ENCODE measurements at places on chromosomes 1 and 21.

GRCh38 chr1:26281971-26282370, 2.1 kb downstream of the SH3BGRL3 start:
- DNase-seq: no peak

DNA sequence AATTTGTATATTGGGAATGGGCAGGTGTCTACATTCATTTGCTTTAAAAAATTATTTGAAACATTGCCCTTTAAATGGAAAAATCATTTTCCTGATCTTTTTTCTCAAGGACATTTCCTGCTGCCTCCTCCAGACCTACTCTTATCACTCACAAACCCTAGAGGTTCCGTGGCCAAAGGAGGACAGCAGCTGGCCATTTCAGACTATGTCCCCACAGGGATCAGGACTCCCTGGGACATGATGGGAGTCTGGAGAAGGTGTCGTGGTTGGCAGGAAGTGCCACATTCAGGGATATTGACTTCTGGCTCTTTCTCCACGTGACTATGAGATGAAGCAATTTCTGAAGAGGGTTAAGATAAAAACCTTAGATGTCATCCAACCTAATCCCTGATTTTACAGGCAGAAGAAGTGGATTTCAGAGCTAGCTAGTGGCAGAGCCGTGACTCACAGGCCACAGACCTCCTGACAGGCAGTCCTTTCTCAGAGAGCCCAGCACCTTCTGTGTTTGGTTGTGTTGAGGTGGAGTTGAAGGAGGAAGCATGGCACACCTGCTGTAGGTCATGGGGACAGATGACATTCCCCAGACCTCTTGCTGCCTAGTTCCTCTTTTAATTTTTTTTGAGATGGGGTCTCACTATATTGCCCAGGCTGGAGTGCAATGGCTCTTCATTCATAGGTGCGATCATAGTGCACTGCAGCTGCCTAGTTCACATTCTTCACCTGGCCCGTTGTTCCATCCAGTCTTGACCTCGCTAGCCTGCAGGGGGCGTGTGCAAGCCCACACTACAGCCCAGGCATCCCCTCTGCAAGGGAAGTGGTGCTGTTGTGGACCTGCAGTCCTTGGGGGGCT, 25.5 kb upstream of the IL10 start:
- no peak for DNase-seq

DNA sequence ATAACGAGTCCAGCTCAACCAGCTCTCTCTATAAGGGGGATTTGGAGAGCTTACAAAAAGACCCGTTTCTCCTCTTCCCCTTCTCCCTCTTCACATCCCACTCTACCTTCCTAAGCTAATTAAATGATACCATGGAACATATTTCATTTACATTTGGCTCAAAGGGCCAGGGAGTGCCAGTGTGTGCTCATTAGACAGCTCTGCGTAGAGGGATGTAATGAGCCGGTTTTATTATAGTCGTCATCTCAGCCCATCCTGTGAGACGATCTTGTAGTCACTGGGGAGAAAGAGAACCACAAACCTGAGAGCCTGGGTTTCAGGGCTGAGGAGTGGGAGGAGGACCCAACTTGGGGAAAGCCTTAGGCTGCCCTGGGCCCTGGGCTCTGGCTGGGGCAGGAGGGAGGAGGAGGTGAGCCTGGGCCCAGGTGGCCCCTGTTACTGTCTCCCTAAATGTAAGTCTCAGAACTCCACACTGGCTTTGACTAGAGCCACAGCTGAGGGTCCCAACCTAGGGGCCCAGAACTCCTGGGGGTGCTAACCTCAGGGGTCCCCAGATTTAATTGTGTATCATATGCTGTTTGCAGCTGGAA, 354.6 kb downstream of the MATN1 start:
- DNase-seq: no peak

DNA sequence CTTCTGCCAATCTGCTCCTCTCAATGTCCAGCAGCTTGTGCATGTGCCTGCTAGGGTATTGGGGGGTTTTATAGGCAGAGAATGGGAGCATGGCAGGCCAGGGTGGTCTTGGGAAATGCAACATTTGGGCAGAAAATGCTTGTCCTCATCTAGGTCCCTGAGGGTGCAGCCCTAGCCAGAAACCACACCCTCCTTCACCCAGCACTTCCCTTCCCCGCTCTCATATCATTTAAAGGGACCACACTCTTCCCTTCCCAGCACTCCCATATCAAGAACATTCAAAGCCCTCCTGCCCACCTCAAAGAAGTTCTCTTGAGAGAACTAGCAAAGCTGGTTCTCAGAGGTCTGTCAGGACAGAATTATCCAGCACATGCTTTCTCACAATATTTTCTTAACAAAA, 62.1 kb downstream of the HSD3B1 start:
- no peak for DNase-seq

- DNase-seq: no peak
Observed at GRCh38 chr1:82819234-82819633, 1018.5 kb downstream of the ADGRL2 start.

- DNase-seq: no peak
Observed at GRCh38 chr1:8825985-8826481, 8.6 kb upstream of the RERE start.

DNA sequence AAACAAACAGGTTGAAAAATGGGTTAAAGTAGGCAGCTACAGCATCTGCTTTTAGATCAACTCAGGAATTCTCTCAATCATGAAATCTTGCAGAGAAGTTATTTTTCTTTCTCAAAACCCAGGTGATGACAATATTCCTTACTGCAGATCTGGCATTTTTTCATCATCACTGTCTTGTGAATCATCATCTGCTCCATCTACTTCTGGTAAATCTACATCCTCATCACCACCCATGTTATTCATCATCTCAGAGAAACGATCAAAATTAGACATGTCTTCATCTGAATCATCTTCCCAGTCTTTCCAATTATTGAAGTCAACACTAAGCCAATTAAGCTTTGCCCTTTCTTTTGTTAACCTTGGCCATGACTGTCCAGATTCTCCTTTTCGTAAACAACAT, 21.8 kb downstream of the GBP2 start:
- no peak for DNase-seq

DNA sequence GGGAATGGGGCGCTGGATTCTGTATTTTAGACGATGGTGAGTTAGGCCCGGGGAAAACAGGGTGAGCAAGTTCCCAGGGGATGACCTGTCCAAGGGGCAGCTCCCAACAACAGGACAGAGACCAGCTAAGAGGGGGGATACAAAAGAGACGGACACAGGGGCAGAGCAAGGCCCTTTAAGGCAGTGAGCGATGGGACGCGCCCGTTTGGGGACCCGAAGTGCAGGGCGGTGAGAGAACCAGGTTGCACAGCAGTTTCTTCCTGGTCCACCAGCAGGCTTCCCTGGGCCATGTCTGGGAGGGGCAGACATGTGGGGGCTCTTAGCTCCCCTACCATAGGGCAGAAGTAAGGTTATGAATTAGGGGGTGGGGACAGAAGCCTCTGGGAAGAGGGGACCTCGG, 22.0 kb downstream of the INAVA start:
- no peak for DNase-seq

- no peak for DNase-seq
Observed at GRCh38 chr1:228029281-228029680, 22.5 kb downstream of the WNT3A start.

DNA sequence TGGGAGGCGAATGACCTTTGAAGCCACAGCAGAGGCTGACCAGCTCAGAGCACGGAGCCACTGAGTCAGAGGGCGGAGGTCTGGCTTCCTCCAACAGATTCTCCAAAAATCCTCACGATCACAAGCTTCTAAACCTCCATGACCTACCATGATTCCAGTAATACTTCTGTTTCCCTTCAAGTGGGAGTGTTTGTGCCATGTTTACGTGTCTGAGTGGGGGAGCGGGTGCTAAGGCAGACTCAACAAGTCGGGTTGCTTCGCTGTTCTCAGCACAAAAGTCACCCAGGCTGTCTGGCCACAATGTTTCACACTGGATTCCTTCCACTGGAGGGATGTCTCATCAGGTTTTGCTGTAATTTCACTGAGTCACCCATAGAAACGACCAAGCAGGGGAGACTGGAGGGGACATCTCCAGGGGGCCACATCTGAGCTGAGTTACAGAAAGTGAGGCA, 86.2 kb downstream of the SLC66A1 start:
- peak; percentile 22 for DNase-seq

DNA sequence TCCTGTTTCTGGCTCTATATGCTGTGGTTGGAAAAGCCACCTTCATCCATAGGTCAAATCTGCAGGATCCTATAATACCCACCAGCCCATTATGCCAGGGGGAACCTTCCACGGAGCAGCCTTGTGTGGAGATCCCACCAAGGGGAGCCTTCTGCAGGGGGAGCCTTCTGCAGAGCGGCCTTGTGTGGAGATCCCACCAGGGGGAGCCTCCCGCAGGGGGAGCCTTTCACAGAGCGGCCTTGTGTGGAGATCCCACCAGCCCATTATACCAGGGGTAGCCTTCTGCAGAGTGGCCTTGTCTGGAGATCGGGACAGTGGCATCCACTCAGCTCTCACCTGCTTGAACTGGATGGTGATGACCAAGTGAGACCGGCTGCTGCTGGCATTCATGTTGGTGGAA, 85.3 kb downstream of the SCCPDH start:
- DNase-seq: no peak

- peak; percentile 72 for DNase-seq
Observed at GRCh38 chr1:156281281-156281680, 1.3 kb downstream of the SMG5 start.

DNA sequence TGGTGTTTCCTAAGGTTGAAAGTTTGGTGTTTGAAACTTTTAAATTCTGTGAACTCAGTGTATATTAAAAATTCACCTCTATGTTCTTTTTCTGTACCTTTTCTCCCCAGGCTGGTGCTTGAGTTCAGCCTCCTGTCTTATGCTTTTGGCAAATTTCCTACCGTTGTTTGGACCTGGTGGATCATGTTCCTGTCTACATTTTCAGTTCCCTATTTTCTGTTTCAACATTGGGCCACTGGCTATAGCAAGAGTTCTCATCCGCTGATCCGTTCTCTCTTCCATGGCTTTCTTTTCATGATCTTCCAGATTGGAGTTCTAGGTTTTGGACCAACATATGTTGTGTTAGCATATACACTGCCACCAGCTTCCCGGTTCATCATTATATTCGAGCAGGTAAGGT, 24.9 kb upstream of the AXDND1 start:
- no peak for DNase-seq

GRCh38 chr1:204331275-204331674, 28.5 kb downstream of the PLEKHA6 start:
- DNase-seq: no peak

GRCh38 chr1:71377886-71378285, 297.1 kb upstream of the ZRANB2 start:
- DNase-seq: no peak

DNA sequence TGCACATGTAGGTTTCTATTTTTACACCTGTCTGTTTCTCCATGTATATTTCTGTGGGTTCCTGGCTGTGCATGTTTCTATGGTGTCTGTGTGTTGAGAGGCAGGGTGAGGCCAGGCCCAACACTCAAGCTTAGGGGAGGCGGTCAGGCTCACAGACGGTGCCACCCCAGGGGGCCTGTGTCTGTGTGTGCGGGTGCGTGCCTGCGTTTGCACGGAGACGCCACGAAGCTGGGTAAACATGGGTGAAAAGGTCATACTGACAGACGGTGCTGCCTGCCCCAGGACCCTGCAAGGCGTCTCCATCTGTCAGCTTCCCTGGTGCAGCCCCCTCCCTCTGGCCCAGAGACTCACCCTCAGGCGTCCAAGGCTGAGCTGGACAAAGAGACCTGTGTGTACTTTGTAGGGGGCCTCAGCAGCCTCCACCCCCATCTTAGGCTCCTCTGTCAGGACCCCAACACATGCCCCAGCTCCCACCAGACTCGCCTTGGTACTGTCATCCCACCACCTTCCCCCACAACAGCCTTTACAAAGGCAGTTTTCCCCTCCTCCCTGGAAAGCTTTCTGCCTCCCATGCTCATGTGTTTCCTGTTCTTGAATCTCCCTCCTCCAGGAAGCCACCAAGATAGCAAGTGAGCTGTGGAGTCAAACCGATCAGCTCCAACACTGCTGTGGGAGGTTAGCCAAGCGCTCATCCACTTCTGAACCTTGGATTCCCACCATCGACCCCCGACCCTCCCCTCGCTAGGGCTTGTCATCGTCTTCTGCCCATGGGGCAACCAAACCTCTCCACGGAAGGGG, 34.1 kb downstream of the PTPRF start:
- DNase-seq: no peak

GRCh38 chr1:217944550-217944949, 313.4 kb downstream of the SPATA17 start:
- no peak for DNase-seq

DNA sequence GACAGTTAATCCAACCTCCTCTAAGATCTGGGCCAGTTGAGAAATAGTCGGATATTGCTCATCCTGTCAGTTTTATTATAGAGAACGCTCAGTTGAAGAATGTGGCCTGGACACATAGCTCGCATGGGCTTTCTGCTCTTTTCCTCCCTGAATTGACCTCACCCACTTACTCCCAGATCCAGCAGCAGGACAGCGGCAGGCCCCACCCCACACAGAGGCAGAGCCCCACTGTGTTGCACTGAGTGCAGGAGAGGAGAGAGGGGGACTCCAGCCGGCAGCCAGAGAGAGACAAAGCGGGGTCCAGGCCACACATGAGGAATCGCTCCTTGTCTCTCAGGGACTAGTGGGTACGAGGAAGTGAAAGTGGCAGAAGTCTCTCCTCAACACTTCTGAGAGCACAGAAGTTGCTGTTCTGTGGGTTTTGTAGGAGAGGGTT, 78.6 kb downstream of the LAMC1 start:
- DNase-seq: no peak

- no peak for DNase-seq
Observed at GRCh38 chr1:57839067-57839466, 415.2 kb upstream of the DAB1 start.

- DNase-seq: no peak
Observed at GRCh38 chr1:171973421-171973820, 132.1 kb downstream of the DNM3 start.

- no peak for DNase-seq
Observed at GRCh38 chr1:74430342-74430934, 82.0 kb downstream of the LRRC53 start.

- DNase-seq: no peak
Observed at GRCh38 chr1:114997510-114998289, 31.9 kb upstream of the TSHB start.

GRCh38 chr1:168379104-168379860, 98.6 kb downstream of the TBX19 start:
- no peak for DNase-seq

- DNase-seq: no peak
Observed at GRCh38 chr1:227782226-227782625, 33.2 kb upstream of the PRSS38 start.

Data from activated naive CD4-positive, alpha-beta T cell treated with anti-CD3 and anti-CD28 coated beads for 36 hours (primary cell).